Activated T-helper 9 cell treated with anti-CD3 and anti-CD28 coated beads, Interleukin-2, amount 50 U/mL, for 16 hours (primary cell): ENCODE measurements at places on chromosomes 3 and 15.

DNA sequence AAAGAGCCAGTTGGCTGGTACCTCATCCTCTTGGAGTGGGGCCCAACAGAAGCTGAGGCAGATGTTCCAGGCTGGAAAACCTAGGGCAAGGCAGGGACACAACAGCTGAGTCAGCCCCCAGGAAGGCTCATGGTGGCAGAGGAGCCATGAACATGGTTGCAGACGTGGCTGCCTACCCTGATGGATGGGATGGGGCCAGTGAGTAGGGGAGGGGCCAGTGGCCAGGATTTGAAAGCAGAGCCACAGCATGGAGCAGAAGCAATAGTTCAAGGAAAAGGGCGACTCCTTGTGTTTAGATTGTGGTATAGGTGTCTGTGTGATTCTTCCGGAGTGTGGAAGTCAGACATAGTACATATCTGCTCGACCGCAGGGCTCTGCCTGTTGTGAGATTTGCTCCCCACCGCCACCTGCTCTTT is 24.2 kb downstream of the PXYLP1 start:
- DNase-seq = no peak

DNA sequence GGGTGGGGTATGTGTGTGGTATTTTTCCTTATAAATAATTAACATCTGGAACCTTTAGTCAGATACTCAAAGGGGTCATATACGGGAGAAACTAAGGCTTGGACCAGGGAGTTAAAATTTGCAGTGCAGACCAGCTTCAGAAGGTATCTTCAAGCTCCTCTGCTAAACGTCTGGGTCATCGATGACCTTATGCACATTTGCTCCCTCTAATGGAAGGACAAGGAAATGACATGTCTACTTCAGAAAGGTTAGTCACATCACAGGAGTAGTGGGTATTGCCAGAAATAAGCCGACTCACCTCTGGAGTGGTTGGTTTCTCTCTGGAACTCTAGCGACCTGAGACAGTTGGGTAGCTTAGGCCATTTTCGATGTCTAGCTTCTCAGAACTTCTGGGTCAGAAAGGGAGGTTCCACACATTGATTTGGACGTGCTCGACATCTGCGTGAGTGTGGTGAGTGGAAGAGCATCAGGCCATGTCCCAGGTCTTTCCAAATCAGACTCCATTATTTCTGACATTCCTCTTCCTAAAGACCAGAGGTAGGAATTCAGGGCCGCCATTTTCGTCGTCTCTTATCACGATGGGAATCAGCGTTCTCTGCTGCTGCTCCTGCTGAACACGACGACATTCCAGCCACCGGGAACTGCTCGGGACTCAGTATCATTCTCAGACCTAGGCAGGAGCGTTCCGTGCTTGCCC is 31.8 kb upstream of the RASA2 start:
- DNase-seq = no peak

DNA sequence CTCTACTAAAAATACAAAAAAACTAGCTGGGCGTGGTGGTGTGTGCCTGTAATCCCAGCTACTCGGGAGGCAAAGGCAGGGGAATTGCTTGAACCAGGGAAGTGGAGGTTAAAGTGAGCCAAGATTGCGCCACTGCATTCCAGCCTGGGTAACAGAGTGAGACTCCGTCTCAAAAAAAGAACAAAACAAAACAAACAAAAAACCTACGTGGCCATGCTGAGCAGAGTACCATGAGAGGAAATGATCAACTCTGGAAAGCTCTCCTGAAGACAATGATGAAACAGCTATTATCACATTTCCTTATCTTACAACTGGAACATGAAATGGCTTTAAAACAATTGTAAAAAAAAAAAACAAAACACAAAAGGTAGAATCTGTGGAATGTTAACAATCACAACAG is 75.2 kb downstream of the CHSY1 start:
- no peak for DNase-seq

DNA sequence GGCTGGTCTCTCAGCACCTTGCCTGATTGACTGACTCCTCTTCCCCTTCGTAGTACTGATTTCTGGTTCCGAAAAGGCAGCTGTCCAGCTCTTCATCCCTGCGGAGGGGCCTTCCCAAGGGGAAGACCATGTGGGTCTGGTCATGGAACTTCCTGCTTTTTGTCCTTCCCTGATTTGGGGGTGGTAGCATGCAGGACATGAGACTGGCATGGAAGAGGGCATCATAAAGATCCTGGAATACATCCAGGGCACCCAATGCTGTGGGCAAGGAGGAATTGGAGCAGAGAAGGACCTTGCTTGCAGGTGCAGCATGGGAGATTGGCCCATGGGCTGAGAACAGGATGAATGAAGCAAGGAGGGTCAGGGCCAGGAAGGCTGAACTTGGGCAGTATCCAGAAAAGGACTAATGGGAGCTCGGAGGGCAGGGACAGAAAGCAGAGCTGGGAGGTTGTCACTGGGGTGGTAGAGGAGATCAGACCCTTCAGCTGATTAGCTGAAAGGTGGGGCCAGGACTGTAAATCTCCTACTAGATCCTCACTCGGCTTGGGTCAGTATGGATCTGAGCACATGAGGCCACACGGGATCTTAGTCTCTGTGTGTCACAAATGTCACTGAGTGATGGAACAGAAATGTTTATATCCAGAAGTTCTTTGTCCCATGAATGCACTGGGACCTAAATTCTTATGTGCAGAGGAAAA is 59.5 kb downstream of the AMOTL2 start:
- DNase-seq = no peak
